ENCODE measurements at places on chromosomes 3 and 15.
A peak's percentile ranks its signal among the peaks of the same experiment; 100 is the strongest.

GRCh38 chr3:123525433-123525832 lies 59.4 kb downstream of the HACD2 start:
- no peak for DNase-seq

DNA sequence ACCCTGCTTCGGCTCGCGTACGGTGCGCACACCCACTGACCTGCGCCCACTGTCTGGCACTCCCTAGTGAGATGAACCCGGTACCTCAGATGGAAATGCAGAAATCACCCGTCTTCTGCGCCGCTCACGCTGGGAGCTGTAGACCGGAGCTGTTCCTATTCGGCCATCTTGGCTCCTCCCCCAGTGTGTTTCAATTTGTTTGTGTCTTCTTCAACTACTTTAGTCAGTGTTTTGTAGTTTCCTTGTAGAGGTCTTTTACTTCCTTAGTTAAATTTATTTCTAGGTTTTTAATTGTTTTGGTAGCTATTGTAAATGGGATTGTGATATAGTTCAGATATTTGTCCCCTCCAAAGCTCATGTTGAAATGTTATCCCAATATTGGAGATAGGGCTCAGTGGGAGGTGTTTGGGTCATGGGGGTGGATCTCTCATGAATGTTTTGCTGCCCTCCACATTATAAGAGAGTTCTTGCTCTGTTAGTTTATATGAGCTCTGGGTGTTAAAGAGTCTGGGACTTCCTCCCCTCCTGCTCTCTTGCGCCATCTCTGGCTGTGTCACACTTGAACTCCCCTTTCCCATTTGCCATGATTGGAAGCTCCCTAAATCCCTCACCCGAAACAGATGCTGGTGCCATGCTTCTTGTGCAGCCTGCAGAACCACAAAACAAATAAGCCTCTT lies 304.4 kb downstream of the DOCK3 start:
- DNase-seq: no peak

DNA sequence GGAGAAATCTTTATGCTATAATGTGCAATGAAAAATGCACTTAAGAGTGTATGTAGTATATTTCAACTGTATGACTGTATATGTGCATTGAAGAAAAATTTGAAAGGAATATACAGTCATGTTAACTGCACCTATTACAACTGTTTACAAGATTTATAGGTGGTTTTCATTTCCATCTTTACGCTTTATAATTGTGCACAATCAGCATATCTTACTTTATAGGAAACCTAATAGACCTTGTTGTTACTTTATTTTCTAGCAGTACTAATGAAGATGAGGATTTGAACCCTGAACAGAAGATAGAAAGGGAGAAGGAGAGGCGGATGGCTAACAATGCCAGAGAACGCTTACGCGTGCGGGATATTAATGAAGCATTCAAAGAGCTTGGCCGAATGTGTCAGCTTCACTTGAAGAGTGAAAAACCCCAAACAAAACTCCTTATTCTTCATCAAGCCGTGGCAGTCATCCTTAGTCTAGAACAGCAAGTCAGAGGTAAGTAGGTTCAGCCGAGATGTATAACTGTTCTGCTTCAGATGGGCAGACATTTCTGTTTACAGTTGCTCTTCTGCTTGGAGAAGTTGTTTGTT lies 103.4 kb upstream of the CGNL1 start:
- no peak for DNase-seq

DNA sequence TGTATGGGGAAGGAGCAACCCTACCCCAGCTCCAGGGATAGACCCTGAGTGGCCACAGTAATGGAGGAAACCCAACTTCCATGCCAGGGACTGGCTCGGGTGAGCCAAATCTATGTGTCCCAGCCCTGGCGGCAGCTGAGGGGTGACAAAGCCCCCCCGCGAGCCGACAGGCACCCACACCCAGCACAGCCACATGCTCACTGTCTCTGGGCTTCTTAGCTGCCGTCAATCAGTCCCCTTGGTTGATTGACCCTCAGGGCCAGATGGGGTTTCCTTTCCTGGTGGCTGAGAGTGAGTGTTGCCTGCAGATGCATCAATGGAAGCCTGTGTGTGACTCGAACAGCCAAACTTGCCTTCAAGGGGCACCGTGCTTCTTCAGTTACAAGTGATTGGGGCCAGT lies 2.1 kb upstream of the OCA2 start:
- no peak for DNase-seq

GRCh38 chr15:66852064-66852905 lies 150.2 kb downstream of the SMAD6 start:
- DNase-seq: no peak

GRCh38 chr3:65568497-65568896 lies 470.2 kb downstream of the MAGI1 start:
- no peak for DNase-seq

- DNase-seq: no peak
Measured at GRCh38 chr3:142027300-142027699, 122.0 kb downstream of the TFDP2 start.

GRCh38 chr3:76107935-76108570 lies 322.7 kb upstream of the ZNF717 start:
- DNase-seq: peak; percentile 24

GRCh38 chr3:57715686-57716085 lies 22.8 kb upstream of the DENND6A start:
- no peak for DNase-seq

DNA sequence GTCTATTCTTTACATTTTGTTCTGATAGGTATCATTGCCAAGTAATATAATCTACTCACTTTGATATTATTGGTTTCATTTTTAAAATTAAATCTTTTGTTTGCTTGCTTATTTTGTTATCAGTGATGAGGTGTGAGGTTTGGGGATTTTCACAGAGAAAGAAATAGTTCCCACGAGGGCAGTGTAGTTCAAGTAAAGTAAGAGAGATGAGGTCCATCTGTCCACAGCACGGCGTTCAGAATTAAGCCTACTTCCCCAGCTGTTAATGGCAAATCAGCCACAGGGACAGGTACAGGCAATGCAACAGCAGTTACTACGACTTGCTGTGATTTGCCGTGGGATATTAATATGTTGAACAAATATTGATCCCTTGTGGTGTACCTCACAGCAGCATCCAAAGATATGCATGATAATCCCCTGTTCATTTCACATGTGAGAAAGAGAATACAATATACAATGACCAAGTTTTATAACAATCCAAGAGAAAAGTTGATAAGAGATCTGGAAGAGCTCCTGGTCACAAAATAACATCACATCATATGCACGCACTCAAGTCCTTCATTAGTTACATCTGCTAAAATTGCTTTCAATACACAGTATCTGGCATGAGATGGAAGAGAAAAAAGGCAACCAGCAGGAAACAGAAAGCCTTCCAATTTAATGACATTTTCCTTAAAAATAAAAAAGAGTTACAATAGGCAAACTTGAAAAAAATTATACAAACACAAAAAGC lies 131.6 kb downstream of the TUSC7 start:
- no peak for DNase-seq

- peak; percentile 74 for DNase-seq
Measured at GRCh38 chr15:70474471-70475406, 288.6 kb downstream of the UACA start.

GRCh38 chr3:38164643-38164951 lies 740 bp upstream of the OXSR1 start:
- no peak for DNase-seq

- no peak for DNase-seq
Measured at GRCh38 chr3:55766753-55767152, 279.6 kb upstream of the WNT5A start.

DNA sequence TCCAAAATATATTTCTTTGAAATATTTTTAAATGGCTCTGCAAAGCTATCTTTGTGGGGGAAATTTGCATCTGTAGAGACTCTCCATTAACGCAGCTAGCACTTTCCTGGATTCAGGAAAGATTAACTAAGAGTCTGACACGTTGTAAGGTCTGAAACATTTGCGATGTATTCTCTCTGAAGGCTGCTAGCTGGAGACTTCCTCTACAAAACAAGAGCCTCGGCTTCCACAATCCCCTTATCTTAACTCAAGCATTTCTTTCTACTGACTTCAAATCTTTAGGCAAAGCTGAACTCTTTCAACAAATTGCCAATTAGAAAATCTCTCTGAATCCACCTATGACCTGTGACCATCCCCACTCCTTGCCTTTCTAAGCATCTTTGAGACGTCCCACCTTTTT lies 250.5 kb downstream of the KLF13 start:
- no peak for DNase-seq

- DNase-seq: peak; percentile 63
Measured at GRCh38 chr3:69855436-69856162, 116.3 kb downstream of the MITF start.

- DNase-seq: no peak
Measured at GRCh38 chr3:2741516-2741915, 368.7 kb downstream of the IL5RA start.

GRCh38 chr3:7978087-7978422 lies 523.6 kb upstream of the LMCD1 start:
- DNase-seq: no peak

DNA sequence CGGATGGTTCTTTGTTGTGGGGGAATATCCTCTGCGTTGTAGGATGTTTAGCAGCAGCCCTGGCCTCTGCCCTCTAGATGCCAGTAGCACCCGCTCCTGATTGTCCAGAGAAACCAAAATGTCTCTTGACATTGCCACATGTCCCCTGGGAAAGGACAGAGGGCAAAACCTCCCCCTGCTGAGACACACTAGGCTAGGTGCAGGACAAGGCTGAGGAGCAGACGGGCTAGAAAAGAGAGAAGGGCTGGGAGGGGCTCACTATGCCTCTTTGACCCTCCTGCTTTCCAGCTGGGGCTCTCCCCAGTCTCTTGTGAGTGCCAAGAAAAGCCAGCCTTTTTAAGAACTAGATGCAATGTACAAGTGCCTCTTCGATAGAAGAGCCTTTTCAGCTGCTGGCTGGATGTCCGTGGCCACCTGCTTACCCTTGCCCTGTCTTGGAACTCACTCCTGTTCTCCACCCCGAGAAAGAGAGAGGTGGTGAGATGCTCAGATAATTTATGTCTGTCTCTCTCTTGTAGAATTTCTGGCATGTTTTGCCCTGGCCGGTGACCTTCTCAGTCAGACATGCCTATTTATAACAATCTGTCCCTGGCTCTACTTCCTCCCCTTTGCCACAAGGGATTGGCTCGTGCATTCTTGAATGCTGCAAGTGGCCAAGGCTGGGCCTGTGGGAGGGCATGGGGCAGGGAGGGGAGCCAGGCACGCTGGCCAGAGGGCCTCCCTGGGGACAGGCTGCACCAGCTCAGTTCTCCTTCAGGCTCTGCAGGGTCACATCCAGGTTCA lies 142.6 kb downstream of the RPLP1 start:
- peak; percentile 28 for DNase-seq

Data from left lung (tissue), 14 donors.